ENCODE measurements at places on chromosomes 7 and 10.

DNA sequence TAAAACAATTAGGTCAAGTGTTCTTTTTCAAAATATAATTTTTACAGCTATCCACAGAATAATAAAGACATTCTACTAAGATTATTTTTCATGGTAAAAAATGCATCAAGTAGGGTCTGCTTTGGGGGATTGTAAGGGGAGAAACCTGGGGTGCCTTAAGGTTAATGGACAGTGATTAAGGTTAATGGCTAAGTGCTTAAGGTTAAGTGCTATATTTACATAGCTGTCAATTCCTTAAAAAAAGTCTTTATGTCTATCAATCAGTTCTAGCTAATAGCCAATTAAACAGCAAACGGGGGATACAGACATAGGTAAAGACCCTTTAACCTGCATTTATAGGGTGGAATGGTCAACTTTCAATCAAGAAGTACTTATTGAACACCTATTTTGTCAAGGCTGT, 284.5 kb upstream of the SEMA3A start:
- DNase-seq = no peak

DNA sequence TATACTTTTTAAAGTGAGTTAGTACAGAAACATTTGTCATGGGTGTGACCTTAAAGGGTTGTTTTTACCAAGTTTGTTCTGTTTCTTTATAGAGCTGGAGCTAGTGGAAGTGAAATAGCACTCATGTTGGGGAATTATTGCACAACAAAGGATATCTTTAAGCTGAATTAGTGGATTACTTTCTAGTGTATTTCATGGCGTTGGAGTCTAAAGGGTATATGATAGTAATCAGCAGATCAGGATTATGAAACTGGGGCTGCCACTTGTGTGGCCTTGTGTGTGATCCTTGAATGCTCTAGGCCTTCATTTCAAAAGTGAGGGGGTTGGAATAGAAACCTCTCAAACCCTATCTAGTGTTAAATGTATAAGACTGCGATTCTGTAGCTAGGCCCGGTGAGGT, 123.6 kb downstream of the LYZL1 start:
- no peak for DNase-seq

GRCh38 chr7:35483568-35483967, 211.4 kb downstream of the HERPUD2 start:
- no peak for DNase-seq

DNA sequence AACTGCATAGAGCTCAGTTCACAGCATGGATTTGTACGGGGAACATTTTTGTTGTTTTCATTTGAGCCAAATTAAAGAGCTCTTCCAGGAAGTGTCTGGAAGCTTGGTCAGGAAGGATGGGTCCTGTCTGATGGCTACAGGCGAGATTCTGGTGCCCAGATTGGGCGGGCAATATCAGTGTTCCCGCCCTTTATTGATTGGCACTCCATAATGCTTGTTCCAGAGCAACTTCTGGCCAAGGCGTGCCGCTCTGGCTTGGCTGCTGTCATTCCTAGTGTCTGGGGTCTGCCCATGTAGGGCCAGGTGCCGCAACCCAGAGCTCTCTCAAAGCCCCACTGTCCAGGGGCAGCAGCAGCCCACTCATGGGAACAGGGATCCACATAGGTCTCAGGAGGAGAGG, 45.9 kb downstream of the RAMP3 start:
- DNase-seq = no peak

GRCh38 chr7:128790315-128791041, 1.3 kb upstream of the CCDC136 start:
- DNase-seq = no peak

DNA sequence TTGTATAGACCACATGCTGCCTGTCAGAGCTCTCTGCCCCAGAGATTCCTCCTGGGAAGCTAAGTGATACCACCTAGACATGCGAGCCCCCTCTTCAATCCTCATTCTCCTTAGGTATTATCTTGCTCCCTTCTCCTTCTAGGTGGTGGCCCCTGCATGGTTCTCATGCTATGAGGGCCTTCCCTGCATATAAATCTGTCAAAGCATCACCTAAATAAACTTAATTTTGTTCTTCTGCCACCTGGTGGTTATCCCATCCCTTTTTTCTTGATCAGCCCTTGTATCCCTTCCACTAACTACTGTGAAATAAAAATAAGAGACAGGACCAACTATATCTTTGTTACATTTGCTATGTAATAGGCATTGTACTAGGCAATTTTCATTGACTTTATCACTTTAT, 242.1 kb downstream of the CDC14C start:
- DNase-seq = no peak

- no peak for DNase-seq
These were observed 36.1 kb upstream of the ZNF736 start for GRCh38 chr7:64277630-64278029.

GRCh38 chr7:29858191-29858951, 52.1 kb downstream of the WIPF3 start:
- DNase-seq = no peak

GRCh38 chr10:43686414-43686813, 37.7 kb upstream of the ZNF32 start:
- no peak for DNase-seq

GRCh38 chr10:6050801-6051445, 11.2 kb downstream of the IL2RA start:
- DNase-seq = peak; percentile 52

- no peak for DNase-seq
These were observed 322.5 kb downstream of the PTPRN2 start for GRCh38 chr7:158264881-158265742.

DNA sequence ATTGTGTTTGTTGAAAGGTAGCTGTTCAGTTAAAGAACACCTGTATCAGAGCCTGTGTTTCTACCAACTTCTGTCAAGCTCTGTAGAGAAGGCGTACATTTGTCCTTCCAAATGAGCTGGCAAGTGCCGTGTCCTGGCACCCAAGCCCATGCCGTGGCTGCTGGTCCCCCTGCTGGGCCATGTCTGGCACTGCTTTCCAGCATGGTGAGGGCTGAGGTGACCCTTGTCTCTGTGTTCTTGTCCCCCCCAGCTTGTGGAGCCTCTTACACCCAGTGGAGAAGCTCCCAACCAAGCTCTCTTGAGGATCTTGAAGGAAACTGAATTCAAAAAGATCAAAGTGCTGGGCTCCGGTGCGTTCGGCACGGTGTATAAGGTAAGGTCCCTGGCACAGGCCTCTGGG, 154.9 kb downstream of the EGFR start:
- no peak for DNase-seq

DNA sequence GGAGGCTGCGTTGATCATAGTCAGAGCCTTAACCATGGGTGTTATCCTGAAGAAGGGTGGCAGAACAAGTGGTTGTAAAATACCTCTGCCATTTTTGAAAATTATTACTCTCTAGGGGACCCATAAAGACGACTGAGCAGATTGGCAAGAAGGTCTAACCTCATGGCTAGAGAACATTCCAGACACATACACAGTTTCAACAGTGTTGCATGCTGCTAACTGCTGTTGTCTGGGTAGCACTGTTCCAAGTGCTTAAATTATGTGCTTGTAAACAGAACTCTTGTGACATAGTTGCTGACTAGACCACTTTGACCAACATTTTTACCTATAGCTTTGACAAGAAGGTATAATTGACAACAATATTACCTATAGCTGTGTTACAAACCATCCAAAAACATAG, 46.1 kb upstream of the FOXP2 start:
- DNase-seq = no peak

GRCh38 chr10:91317541-91317940, 92.6 kb upstream of the HECTD2 start:
- DNase-seq = no peak

- no peak for DNase-seq
These were observed 99.6 kb downstream of the JAZF1 start for GRCh38 chr7:28081016-28081415.

GRCh38 chr10:42827201-42827600, 44.6 kb downstream of the BMS1 start:
- no peak for DNase-seq

DNA sequence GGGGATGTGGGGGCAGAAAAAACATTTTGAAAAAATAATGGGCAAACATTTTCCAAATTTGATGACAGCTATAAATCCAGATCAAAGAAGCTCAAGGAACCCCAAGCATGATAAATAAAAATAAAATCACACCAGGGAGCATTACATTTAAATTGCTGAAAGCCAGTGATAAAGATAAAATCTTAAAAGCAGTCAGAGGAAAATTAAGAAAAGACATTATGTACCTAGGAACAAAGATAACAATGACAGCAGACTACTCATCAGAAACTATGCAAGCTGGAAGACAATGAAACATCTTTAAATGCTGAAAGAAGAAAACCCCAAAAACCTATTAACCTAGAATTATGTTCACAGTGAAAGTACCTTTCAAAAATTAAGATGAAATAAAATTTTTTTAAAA, 23.3 kb downstream of the NEUROG3 start:
- DNase-seq = no peak

DNA sequence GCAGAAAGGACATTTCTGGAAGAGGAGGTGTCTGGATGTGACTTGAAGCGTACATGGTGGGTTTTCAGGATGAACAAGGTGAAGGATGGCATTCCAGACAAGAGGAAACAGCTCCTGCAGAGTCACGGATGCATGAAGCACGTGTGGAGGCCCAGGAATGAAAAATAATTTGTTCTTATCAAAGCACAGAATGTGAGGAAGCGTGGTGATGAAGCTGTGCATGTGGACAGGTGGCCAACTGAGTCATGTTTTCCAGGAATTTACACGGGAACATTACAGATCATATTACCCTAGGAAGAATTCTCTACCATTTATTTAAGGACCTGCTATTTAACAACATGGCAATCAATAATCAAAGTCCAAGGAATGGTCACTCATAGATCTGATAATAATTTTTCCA, 413.2 kb upstream of the KLF6 start:
- DNase-seq = no peak

GRCh38 chr10:3248526-3249306, 76.1 kb upstream of the PITRM1 start:
- no peak for DNase-seq

DNA sequence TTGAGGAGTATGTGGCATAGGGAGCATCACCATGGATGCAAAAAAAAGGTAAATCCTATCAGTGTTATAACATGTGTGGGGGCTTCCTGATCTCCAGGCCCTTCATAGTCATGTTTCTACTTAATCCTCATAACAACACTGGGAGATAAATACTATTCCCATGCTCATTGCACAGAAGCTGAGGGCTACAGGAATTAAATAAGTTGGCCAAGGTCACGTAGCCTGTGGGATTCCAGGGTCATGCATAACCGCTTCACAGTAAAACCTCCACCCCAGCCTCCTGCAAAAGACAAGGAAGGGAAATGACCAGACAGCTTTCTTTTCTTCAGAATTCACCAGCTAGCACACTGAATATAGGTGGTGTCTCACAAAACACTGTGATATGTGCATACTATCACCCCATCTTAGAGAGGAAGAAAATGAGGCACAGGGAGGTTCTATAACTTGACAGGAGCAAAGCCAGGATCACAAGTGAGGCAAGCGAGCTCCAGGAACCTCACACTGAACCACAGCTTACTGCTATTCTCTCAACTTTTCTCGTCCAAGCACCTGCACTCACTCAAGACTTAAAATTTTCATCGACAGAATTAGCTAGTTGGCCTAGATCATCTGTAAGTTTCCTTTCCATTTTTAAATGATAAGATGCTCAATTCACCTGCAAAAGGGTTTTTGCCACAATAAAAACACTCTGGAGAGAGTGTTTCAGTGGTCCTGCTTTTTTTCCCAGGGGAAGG, 13.4 kb downstream of the JAZF1 start:
- no peak for DNase-seq

GRCh38 chr10:102998399-102998907, 80.4 kb downstream of the CNNM2 start:
- DNase-seq = no peak

- DNase-seq = no peak
These were observed 110.2 kb upstream of the DPP6 start for GRCh38 chr7:153942036-153942435.

- no peak for DNase-seq
These were observed 30.4 kb downstream of the MKRN1 start for GRCh38 chr7:140448781-140449480.

DNA sequence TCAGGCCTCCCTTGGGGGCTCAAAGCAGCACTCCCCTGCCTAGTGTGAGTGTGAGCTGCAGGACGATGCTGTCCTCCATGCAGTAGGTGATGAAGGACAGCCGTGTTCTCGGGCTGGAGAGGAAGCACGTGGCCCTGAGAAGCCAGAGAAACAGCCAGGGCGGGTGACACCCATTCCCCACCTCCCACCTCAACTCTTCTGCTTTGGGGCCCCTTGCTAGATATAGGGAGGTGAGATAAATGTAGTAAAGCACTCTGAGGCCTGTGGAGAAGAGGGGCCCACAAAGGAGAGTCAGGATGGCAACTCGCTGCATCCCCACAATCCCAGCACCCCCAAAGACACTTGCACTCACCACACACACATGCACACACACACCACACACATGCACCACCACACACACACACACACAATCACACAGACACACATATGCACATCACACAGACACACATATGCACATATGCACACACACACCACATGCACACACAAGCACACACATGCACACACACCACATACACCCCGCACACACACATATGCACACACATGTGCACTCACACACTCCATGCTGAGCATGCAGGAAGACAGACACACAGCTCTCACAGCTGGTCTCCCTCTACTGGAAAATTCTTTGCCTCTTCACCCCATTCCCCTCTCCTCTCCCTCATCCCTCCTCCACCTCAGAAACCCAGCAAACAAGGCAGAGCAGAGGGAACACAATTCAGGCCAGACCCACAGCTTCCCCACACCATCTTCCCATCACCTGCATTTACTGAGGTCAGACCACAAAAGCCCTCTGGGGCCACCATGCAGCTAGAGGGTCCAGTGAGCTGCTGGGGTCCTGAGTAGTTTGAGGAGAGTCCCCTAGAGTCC, 30.5 kb downstream of the ANXA8 start:
- DNase-seq = no peak

DNA sequence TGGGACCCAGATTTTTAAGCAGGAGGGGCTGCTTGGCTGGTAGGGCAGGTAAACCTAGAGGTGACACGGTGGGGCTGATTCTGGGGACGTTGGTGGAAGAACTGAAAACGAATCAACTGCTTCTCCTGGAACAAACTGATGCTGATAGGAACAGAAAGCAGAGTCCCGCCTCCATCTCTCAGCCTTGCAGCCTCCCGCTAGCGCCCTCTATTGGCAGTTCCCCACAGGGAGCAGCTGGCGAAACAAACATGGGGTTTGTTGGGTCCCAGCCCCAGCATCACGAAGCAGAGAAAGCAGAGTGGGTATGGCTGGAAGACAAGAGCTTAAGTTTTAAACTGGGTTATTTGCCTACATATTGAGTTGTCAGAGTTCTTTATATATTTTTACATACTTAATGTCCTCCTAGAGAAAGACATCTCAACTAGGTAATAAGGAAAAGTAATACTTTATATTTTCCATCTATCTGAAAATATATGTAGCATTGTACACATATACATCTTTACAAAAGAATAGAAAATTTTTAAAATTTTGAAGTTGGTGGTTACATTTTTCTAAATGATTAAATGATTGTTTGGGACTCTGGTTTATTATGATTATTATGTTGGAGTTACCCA, 42.3 kb upstream of the FOXI2 start:
- peak; percentile 12 for DNase-seq

DNA sequence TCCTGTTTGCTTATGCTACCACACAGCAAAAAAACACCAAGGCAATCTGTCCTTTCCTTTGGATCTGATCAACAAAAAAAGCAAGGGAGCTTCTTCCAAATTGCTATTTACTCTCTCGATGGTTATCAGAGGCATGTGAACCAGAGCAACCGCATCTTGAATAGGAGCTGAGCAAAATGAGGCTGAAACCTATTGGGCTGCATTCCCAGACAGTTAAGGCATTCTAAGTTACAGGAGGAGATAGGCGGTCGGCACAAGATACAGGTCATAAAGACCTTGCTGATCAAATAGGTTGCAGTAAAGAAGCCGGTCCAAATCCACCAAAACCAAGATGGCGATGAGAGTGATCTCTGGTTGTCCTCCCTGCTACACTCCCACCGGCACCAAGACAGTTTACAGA, 76.8 kb upstream of the FRMD4A start:
- DNase-seq = no peak

Measured in GM12891 (cell line).